ENCODE measurements at places on chromosomes 5 and 9. TPM values are rescaled to one million over a fixed set of nuclear protein-coding genes. Genes with fewer than 3 reads are reported as not detected.

Gene HMGCS1
- 279 TPM for total RNA-seq

Gene SLC6A18
- not detected for total RNA-seq

Gene RNF183
- total RNA-seq, result not detected

Gene SLC4A9
- not detected for total RNA-seq

Gene PCDHB2
- total RNA-seq, result 6.6 TPM

Gene PRRT1B
- total RNA-seq, result 3.6 TPM

Gene MAPKAP1
- total RNA-seq, result 68.3 TPM

Gene CARD19
- 43.0 TPM for total RNA-seq

Gene FBN2
- total RNA-seq, result 2.7 TPM

Gene SPATA31D4
- not detected for total RNA-seq

Gene PCDH12
- total RNA-seq, result 9.8 TPM

Gene PARP8
- total RNA-seq, result 33.6 TPM

Gene AKNA
- total RNA-seq, result 55.3 TPM

Gene SLC36A2
- total RNA-seq, result not detected

Gene SLC6A7
- total RNA-seq, result not detected

Gene SPINK4
- total RNA-seq, result not detected

Gene C9orf57
- not detected for total RNA-seq

Gene LCN12
- total RNA-seq, result 4.5 TPM

Gene PKD2L2
- not detected for total RNA-seq

Gene ARHGEF28
- 10.5 TPM for total RNA-seq

Gene KIAA1958
- total RNA-seq, result 10.7 TPM

Measured in left lung (tissue), 14 donors.